NCI-H2081 treated with DMSO at 0.1 percent for 48 hours (cell line): ENCODE measurements at places on chromosomes 13 and 19.

GRCh38 chr19:33301900-33302174 is 497 bp downstream of the CEBPA start:
- DNase-seq: no peak

DNA sequence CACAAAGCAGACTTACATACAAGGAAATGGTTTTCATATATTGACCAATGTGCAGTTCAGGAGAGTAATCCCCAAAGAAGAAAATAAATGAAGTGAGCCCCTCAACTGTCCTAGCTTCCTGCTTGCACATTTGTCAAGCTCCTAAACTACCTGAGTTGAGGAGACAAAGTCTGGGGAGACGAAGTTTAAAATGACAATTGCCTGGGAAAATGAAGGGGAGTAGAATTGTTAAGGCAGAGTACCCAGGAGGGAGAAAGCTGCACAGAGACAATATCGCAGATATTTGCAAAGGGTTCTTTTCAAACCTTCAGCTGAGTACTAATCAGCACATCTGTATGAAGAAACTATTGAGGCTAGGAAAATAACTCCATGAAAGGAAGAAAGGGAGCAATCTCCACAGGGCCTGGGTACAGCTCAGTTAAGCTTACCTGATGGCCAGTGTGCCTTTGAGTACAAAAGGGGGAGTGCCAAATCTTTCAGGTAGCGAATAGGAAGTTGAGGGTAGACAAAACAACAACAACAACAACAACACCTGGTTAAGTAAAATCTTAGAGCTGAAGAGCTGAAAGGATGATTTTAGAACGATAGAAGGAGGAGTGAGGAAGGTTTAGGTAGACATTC is 1700.1 kb upstream of the PRR20A start:
- no peak for DNase-seq

- DNase-seq: no peak
Observed at GRCh38 chr13:43514311-43514710, 272.5 kb downstream of the ENOX1 start.

GRCh38 chr19:13134626-13135025 is 15.5 kb downstream of the STX10 start:
- DNase-seq: no peak

- no peak for DNase-seq
Observed at GRCh38 chr19:43525836-43526771, 897 bp downstream of the ETHE1 start.

DNA sequence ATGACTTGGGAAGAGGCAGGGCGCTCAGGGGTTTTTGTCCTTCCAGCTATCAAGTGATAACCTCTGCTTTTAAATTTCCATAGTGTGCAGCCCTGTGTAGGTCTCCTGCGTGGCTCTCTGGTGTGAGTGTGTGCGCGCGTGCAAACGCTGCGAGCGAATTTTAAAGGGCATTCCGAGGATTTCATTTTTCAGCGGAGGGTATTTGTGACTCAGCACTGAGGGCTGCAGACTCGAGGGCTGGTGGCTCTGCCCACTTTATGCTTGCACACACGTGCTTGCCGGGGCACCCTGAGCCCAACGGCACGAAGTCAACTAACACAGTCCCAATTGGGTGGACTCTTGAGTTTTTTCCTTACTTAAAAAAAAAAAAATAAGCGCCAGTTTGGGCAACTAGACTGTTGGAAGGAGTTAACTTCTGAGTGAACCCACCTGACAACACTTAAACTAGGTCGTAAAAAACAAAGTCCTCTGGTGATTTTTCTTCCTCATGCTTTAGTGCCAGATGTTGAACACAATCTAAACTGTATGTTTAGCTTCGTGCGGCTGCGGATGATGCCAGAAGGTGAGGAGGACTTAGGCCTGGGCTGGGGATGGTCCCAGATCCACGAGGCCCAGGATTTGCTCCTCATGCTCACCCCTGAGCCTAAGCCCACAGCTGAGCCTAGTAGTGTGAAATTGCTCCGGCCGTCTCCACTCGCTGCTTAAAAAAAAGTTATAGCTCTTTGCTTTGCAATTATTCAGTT is 2.1 kb downstream of the FGF9 start:
- no peak for DNase-seq

DNA sequence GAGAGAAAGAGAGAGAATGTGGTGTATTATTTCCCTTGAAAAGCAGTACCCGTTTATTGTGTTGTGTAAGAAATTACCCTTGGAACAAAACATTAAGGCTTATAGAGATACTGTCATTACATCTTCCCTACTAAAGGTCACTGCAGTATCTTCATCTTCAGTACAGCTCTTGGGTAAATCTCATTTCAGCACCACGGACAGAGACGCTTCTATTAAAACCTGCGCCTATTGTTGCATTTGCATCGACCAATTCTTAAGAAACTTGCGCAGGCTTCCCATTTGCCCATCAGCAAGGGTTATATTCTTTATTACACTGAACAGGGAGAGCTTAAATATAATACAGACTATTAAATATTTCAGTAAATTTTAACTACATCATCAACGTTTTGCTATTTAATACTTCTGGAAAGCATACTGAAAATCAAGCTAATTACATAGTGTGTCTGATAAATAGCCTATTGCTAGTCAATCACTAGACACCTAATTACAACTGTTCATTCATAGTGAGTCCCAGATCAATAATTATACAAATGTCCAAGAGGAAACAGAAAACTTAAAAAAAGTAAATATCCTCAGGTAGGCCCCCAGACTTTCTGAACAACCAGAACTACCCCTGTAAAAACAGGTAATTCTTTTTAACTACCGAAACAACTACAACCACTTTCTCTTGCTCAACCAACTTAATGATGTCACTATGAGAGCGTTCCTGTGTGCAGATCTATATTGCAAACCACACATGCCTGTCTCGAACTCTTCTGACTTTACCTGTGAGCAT is 350.6 kb downstream of the LIG4 start:
- DNase-seq: no peak

- DNase-seq: no peak
Observed at GRCh38 chr19:56942756-56943155, 102.2 kb upstream of the PEG3 start.

GRCh38 chr13:46211116-46211482 is 629 bp upstream of the LRRC63 start:
- no peak for DNase-seq

DNA sequence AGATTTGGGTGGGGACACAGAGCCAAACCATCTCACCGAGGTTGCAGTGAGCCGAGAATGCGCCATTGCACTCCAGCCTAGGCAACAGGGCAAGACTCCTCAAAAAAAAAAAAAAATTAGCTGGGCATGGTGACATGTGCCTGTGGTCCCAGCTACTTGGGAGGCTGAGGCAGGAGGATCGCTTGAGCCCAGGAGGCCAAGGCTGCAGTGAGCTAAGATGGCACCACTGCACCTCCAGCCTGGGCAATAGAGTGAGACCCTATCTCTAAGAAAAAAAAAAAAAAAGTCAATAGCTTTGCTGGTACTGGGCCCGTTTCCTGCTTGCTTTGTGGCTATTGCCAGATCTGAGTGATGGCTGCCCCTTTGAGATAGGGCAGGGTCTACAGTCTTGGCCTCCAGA is 13.1 kb downstream of the ACP7 start:
- no peak for DNase-seq

- no peak for DNase-seq
Observed at GRCh38 chr19:12137221-12137940, 2.8 kb downstream of the ZNF20 start.

GRCh38 chr13:66657165-66657881 is 572.8 kb downstream of the PCDH9 start:
- peak; percentile 80 for DNase-seq

- no peak for DNase-seq
Observed at GRCh38 chr19:31863122-31863521, 482.3 kb upstream of the ZNF507 start.

- no peak for DNase-seq
Observed at GRCh38 chr13:40235160-40235796, 431.2 kb downstream of the FOXO1 start.

- no peak for DNase-seq
Observed at GRCh38 chr13:109385242-109385560, 401.2 kb downstream of the IRS2 start.

GRCh38 chr13:94776956-94777355 is 64.6 kb upstream of the SOX21 start:
- no peak for DNase-seq

GRCh38 chr13:40682449-40683240 is 16.2 kb upstream of the FOXO1 start:
- no peak for DNase-seq

- DNase-seq: no peak
Observed at GRCh38 chr13:101535192-101535746, 82.8 kb downstream of the ITGBL1 start.

DNA sequence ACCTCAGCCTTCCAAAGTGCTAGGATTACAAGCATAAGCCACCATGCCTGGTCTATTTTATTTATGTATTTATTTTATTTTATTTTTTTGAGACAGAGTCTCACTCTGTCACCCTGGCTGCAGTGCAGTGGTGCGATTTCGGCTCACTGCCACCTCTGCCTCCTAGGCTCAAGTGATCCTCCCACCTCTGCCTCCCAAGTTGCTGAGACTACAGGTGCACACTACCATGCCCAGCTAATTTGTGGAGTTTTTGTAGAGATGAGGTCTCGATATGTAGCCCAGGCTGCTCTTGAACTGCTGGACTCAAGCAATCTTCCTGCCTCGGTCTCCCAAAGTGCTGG is 10.3 kb upstream of the ADGRE5 start:
- DNase-seq: no peak

DNA sequence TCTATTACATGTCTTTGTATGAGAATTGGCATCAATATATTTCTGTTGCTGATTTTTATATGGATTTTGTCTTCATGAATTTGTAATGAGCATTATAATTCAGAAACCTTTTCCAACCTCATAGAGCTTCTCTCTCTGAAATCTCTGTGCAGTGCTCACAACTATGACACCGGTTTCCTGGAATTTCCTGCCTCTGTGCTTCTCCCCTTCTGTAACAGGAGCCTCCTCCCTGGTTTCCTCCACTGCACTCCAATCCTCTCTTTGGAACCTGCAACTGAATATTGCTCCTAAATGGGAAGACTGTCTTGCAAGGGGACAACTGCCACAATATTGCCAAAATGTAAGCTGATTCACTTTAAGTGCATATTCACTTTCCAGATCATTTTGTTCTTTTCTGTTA is 1147.9 kb downstream of the UQCRFS1 start:
- DNase-seq: no peak
